ENCODE measurements at places on chromosomes 11 and 22.
A peak's percentile ranks its signal among the peaks of the same experiment; 100 is the strongest.

- DNase-seq, result no peak
Measured at GRCh38 chr11:128550261-128550821, 37.0 kb downstream of the ETS1 start.

- DNase-seq, result no peak
Measured at GRCh38 chr11:64445651-64446050, 86.7 kb downstream of the RPS6KA4 start.

GRCh38 chr22:18983120-18983651 is 47.1 kb upstream of the PRODH start:
- DNase-seq, result no peak

GRCh38 chr22:45188779-45189178 is 25.1 kb downstream of the NUP50 start:
- DNase-seq, result no peak

GRCh38 chr11:6850526-6850925 is 5.0 kb downstream of the OR10A5 start:
- no peak for DNase-seq

DNA sequence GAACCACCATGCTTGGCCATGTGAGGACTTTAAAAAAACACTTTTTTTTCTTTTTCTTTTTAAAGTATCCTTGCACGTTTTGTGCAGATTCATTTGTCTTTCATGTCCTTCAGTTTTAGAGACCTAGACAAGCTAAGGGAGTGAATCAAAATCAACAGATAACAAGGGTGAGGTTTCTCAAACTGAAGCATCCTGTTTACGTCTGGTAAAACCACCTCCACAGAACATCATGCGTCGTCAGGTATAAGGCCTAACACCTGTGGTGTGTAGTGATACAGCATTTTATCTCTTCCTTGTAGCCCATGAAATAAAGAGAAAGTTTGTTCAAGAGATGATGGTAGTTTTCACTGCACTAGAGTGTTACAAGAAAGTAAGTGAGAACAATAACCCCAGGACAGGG is 26.3 kb upstream of the CSF2RB start:
- DNase-seq, result peak; percentile 41

GRCh38 chr11:115741376-115742107 is 237.3 kb upstream of the CADM1 start:
- no peak for DNase-seq

DNA sequence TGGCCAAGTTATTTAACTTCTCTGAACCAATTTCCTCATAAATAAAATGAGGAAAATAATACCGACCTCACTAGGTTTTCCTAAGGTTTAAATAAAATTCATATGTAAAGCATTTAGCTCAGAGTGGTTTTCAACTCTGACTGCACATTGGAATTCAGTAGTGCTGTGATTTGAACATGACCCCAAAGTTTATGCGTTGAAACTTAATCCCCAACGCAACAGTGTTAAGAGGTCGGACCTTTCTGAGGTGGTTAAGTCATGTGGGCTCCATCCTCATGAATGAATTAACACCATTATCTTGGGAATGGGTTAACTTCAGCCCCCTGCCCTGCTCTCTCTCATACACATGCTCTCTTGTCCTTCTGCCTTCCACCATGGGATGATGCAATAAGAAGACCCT is 322.2 kb downstream of the AASDHPPT start:
- DNase-seq, result no peak

DNA sequence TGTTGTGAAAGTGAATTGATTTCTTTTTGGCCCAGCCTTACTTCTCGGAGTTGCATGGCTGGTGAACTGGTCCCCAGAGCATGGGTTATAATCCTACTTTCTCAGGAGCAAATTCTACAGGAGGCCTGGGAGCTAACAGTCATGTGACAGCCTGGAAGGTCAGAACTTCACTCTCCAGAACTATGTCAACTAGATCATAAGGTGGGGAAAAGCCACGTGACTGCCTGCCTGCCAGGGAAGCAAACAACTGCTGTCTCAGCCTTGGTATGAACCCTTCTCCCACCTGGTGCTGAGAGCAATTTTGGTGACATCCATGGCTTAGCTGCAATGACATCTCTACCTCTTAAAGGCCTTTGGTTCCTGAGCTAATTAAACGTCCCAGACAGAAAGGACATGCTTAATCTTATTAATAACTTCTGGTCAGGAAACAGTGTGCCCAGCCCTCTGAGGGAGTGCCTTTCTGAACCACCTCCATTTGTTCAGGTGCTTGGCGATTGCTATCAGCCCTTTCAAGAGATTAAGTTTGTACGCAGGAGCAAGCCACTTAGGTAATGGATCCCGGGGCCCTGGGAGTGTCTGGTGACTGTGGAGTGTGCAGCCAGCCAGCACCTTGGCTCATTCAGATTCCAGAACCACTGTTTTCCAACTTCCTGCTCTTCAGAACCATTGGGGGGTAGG is 1.4 kb upstream of the CREB3L1 start:
- no peak for DNase-seq

DNA sequence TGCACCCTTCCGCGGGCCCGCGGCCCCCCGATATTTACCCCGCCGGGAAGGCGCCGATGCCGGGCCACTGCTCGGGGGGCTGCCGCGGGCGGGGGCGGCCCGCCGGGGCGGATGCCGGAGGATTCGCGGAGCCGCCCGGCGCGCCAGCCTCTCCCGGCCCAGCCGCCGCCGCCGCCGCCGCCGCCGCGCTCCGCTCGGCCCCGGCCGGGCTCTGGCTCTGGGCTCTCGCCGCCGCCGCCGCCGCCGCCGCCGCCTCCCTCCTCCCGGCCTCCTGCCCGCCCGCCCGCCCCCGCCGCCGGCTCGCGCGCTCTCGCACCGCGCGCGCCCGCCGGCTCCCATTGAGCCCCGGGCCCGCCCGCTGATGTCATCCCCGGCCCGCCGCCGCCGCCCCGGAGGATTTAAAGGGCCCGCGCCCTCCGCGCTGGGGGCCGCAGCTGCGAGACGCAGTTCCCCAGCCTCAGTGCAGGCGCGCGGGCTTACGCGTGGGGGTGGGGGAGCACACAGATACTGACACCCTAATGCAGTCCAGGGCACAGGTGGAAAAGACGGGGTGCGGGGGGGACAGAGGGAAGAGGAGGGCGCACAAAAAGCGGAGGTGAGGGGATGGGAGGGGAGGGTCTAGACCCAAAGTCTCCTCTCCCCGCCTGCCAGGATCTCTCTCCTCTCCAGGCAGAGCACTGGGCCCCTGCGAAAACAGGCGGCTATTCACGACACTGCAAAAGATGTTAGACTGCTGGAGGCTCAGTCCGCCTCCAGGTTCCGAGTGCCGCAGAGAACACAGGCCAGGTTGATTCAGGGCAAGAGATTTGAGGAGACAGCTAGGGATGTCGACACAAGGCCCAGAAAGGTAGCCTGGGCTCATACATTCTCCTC is at the start of gene CSNK1E:
Gene CSNK1E, minus strand, starts transcription at position 312 of the 873 bp plus-strand sequence. CDS start 3,276 bp downstream, outside the sequence.
- DNase-seq, result peak; percentile 82

DNA sequence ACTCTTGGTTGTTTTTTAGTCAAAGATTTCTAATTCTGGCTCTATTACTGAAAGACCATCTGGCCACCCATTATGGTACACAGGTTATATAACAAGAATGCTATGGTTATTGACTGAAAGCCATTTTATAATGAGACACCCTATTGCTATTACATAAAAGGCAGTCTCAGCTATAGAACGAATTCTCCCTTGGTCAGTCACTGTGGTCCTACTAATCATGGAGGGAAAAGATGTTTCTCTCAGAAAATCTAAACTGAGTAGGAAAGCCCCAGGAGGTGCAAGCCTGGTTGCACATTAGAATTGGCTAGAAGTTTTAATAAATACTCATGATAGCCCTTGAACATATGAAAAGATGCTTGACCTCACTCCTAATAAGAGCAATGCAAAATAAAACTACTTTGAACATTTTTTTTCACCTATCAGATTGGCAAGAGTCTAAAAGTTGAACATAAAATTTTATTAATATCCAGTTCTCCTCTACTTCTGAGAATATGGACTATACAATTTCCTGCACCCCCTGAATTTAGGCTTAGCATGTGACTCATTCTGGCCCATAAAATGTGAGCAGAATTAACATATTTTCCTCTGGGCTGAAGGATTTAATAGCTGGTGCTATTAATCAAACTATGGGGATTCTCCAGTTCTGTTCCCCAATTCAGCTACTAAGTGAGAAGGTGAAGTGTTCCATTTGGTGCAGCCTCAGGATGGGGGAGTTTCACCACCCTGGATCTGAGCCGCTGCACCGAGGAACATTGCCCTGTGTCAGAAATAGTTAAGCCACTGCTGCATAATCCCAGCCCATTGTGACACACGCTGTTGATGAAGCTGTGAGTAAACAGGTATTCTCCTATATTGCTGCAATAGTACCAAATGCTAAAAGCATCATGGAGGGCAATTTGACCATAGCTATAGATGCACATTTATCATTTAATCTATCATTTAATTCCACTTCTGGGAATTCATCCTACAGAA is 11.5 kb upstream of the CRKL start:
- no peak for DNase-seq

DNA sequence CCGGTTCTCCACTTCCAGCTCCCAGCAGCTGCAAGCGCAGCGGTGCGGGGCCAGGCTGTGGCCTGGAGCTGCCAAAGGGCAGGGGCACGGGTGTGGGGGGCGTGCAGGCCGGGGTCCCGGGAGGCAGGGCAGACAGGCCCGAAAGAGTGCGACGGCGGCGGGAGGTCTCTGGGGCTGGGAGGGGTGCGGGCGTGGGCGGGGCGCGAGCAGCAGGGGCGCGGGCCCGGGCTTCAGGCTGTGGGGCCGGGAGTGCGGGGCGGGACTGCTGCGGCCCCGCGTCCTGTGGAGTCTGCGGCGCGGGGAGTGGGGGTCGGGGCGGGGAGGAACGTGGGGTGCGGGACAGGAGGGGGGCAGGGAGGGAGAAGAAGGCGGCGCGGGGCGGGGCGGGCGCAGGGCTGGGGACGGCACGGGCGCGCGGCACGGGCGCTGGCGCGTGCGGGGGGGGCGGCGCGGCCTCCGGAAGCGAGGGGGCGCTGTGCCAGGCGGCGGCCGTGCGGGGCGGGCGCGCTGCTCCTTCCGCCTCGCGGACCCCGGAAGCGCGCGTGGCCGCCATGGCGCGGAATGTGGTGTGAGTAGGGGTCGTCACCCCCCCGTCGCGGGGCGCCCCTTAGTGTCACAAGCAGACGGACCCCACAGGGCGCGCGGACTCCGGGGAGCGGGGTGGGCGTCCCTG is at the start of gene MRPL23:
Gene MRPL23, plus strand, starts transcription at position 521 of the 673 bp plus-strand sequence. Its CDS starts 31 bp downstream, at position 552.
- DNase-seq, result peak; percentile 35

DNA sequence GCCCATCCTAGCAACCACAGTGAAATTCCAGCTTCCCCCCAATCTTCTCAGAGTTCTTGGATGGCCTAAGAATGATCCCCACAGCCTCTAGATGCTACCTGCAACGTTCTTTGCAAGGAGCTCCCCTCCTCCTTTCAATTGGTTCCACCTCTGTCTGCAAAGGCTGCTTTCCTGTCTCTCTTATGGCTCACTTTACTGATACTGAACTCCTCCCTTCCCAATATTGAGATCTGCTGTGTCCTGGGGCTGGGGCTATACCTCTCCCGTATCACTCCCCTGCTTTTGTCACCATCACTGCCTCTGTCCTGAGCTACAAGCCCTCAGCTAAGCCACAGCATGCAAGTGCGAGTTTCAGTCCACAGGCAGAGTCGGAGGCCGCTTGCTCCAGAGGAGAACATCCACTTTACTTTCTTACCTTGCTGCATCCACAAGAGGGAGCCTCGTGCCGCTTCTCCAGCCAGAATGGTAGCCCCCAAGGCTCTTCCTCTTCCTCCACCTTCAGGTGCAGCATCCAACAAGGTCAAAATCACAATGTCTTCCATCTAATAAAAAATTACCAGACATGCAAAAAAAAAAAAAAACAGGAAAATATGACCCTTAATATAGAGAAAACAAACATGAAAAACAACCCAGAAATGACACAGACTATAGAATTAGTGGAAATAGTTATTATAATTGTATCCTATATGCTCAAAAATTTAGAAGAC is 48.6 kb upstream of the TMEM45B start:
- peak; percentile 25 for DNase-seq

GRCh38 chr11:75289919-75290318 is 49.3 kb downstream of the TPBGL start:
- DNase-seq, result no peak

DNA sequence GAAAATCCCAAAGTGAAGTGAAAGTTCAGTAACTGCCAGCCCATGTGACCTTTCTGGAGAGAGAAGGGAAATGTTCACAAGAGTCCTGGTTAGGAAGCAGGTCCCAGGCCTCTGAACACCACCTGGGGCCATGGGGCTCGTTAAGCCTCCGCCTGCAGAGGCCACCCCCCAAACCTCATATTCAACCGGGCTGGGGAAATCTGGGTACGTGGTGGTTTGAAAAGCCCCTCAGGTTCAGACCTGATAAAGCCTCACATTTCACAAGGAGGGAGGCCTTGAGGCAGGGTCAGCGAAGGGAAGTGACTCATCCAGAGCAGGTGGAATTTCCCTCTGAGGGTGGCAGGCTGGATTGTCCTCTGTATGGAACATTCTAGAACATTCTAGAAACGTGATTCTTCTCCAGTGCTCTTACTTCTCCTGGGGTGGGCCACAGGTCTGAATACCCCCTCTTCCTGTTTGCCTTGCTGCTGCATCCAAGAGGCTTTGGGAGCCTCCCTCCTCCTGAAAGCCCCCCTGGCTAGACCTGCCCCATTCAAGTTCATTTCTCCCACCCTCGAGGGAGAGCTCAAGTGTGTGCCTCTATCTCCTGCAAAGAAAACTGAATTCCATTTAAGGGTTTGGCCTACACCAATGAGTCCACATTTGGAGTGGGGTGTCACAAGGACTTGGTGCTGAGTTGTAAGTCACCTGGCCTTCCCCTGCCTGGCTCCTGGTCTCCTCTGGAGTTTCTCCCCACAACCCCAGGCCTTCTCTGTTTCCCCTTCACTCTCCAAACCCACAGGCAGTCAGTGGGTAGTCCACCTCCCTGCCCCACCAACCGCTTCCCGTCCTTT is 6.3 kb downstream of the FXYD2 start:
- peak; percentile 72 for DNase-seq

GRCh38 chr11:61126256-61126655 is 24.0 kb downstream of the CD5 start:
- no peak for DNase-seq

GRCh38 chr22:19523240-19524169 is 705 bp downstream of the CLDN5 start:
- DNase-seq, result no peak

DNA sequence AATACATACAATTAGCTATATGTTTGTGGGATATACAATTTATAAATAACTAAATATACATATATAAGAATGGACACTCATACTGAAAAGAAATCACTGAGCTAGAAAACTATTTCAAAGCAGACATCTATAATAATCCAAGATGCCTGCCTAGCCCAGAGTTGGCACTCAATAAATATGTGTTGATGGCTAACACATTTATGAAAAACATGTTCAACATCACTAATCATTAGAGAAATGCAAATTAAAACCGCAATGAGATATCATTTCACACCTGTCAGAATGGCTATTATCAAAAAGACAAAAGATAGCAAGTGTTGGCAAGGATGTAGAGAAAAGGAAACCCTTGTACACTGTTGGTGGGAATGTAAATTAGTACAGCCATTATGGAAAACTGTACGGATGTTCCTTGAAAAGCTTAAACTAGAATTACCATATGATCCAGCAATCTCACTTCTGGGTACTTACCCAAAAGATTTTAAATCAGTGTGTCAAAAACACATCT is 29.8 kb downstream of the POU2AF1 start:
- no peak for DNase-seq
